Osteocyte (in vitro differentiated cells): ENCODE measurements at places on chromosomes 6 and 20. TPM values are rescaled to one million over a fixed set of nuclear protein-coding genes. Genes with fewer than 3 reads are reported as not detected.

The SLC4A11 gene
- total RNA-seq: 2.4 and 3.2 TPM in 2 replicates

The VWA7 gene
- total RNA-seq: 0.50 and 0.94 TPM in 2 replicates

The OR2B2 gene
- not detected in 2 replicates for total RNA-seq

The TRIM10 gene
- not detected in 2 replicates for total RNA-seq

The ADGRG6 gene
- 0.51 and 0.97 TPM in 2 replicates for total RNA-seq

The PSORS1C2 gene
- total RNA-seq: not detected in 2 replicates

The MYLK4 gene
- 0.78 and 1.0 TPM in 2 replicates for total RNA-seq

The VEGFA gene
- 59.5 and 69.7 TPM in 2 replicates for total RNA-seq

The NOX3 gene
- total RNA-seq: not detected in 2 replicates

The OR2H1 gene
- not detected in 2 replicates for total RNA-seq

The GZF1 gene
- total RNA-seq: 14.4 and 16.8 TPM in 2 replicates

The SNAI1 gene
- total RNA-seq: 13.0 and 13.4 TPM in 2 replicates

The MAS1L gene
- total RNA-seq: not detected in 2 replicates

The LY86 gene
- total RNA-seq: not detected in 2 replicates

The MROH8 gene
- total RNA-seq: 1.5 and 3.2 TPM in 2 replicates

The RALGAPB gene
- total RNA-seq: 36.8 and 37.1 TPM in 2 replicates

The TRIM38 gene
- 8.0 and 8.4 TPM in 2 replicates for total RNA-seq

The C6orf141 gene
- total RNA-seq: not detected in 2 replicates

The CD24 gene
- total RNA-seq: 0.30 and 0.42 TPM in 2 replicates

The DNMT3B gene
- 2.9 TPM in 2 replicates for total RNA-seq

The ASXL1 gene
- total RNA-seq: 76.8 and 79.6 TPM in 2 replicates

The PFDN6 gene
- total RNA-seq: 29.7 and 30.3 TPM in 2 replicates

The MCCD1 gene
- not detected in 2 replicates for total RNA-seq

The GATA5 gene
- not detected in 2 replicates for total RNA-seq

The SGK2 gene
- 0.52 and 2.5 TPM in 2 replicates for total RNA-seq

The GINS1 gene
- 5.8 and 6.2 TPM in 2 replicates for total RNA-seq

The RNF144B gene
- total RNA-seq: 14.7 and 15.0 TPM in 2 replicates

The SLCO4A1 gene
- 1.2 and 1.5 TPM in 2 replicates for total RNA-seq

The BTNL2 gene
- not detected in 2 replicates for total RNA-seq

The SPATS1 gene
- not detected in 2 replicates for total RNA-seq

The HLA-DOB gene
- total RNA-seq: 0.24 and 0.57 TPM in 2 replicates

The NUS1 gene
- 27.4 and 28.1 TPM in 2 replicates for total RNA-seq

The ZNF165 gene
- total RNA-seq: 0.32 and 0.78 TPM in 2 replicates

The NKX2-2 gene
- not detected in 2 replicates for total RNA-seq

The FLOT1 gene
- 86.8 and 88.1 TPM in 2 replicates for total RNA-seq

The DSTN gene
- total RNA-seq: 676 and 684 TPM in 2 replicates

The ZNF292 gene
- total RNA-seq: 37.2 and 38.8 TPM in 2 replicates

The BTN2A1 gene
- total RNA-seq: 27.0 and 27.7 TPM in 2 replicates

The C2 gene
- 2.3 and 2.4 TPM in 2 replicates for total RNA-seq

The SLC17A9 gene
- not detected in 2 replicates for total RNA-seq

The ADIG gene
- not detected in 2 replicates for total RNA-seq

The SNPH gene
- 8.0 and 8.9 TPM in 2 replicates for total RNA-seq

The SIRPB1 gene
- total RNA-seq: 1.1 TPM in 2 replicates

The SLC35D3 gene
- not detected in 2 replicates for total RNA-seq

The RIPOR2 gene
- total RNA-seq: 4.8 and 6.3 TPM in 2 replicates

The NRSN1 gene
- not detected in 2 replicates for total RNA-seq

The SLC22A2 gene
- total RNA-seq: not detected in 2 replicates

The HELZ2 gene
- 25.0 and 29.0 TPM in 2 replicates for total RNA-seq

The LPA gene
- not detected in 2 replicates for total RNA-seq

The COX4I2 gene
- total RNA-seq: not detected in 2 replicates

The GCLC gene
- total RNA-seq: 36.2 and 43.7 TPM in 2 replicates

The LRP11 gene
- total RNA-seq: 59.6 and 75.2 TPM in 2 replicates

The FAM184A gene
- 0.50 and 0.59 TPM in 2 replicates for total RNA-seq

The PTK7 gene
- 183 and 189 TPM in 2 replicates for total RNA-seq

The FAM120B gene
- 34.0 and 36.9 TPM in 2 replicates for total RNA-seq

The BNIP5 gene
- not detected in 2 replicates for total RNA-seq

The OR2H2 gene
- total RNA-seq: not detected in 2 replicates

The MLN gene
- total RNA-seq: not detected in 2 replicates

The BCAS4 gene
- total RNA-seq: 3.5 and 4.2 TPM in 2 replicates
